ENCODE measurements at places on chromosomes 1 and 21. TPM values are rescaled to one million over a fixed set of nuclear protein-coding genes. Genes with fewer than 3 reads are reported as not detected.

- DNase-seq = no peak
Observed at GRCh38 chr21:22575165-22575584, 1577.0 kb downstream of the NCAM2 start.

- no peak for DNase-seq
Observed at GRCh38 chr1:220734571-220735326, 13.4 kb upstream of the MTARC2 start.

DNA sequence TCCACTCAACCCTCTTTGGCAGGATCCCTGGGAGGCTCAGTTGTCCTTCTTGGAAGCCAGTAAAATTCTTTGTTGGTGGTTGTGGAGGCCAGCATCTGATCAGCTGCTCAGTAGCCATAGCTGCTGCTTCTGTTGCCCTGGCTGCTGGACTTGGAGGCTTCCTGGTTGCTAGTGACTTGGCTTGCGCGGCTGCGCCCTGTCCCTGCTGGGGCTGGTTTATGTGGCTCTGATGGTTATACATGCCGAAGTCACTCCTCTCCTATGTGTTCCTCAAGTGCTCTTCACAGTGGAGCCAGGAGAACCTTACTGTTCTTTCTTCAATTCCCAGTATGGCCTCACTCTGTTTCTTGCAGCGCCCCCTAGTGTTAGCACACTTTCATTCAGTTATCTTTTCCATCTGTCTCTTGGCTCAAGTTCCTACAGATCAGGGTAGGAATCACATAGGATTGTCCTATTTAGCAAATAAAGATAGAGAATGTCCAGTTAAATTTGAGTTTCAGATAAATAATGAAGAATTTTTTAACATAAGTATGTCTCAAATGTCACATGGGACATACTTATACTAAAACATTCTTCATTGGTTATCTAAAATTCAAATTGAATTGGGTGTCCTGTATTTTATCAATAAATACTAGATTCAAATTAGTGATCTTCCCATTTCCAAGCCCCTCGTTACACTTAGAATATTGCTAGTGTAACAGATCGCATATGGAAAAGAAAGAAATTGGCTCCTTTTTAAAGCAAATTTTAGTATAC is 176.5 kb downstream of the TGFB2 start:
- no peak for DNase-seq

DNA sequence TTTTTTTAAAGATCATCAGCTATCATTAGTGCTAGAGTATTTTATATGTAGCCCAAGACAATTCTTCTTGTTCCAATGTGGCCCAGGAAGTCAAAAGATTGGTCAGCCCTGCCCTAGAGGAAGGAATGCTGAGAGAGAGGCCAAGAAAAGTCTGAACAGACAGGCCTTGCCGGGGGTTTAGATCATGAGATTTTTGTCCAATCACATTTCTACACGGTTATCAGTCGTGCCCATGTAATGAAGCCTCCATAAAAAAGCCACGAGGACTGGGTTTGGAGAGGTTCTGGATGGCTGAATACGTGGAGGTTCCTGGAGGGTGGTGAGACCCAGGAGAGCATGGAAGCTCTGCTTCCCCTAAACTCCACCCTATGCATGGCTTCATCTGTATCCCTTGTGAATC is 24.3 kb upstream of the ENO1 start:
- no peak for DNase-seq

GRCh38 chr1:3274972-3275371 is 179.5 kb upstream of the ARHGEF16 start:
- no peak for DNase-seq

DNA sequence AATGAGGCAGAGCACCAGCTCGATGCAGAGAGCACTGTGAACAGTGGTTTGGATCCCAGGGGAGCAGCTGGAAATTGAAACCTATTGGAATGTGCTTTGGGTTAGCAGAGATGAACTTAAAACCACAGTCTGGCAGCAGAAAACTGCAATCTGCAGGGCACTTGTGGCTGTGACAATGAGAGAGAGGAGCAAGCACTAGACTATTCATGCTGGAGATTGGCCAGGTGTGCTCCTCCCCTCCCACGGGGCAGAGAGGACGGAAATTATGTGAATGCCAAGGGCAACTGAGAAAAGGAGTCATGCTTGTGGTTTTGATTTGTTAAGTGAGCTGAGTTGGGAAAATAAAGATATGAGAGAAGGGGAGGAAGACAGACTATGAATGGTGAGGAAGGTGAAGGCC is 38.1 kb downstream of the HSD3B2 start:
- DNase-seq = no peak

DNA sequence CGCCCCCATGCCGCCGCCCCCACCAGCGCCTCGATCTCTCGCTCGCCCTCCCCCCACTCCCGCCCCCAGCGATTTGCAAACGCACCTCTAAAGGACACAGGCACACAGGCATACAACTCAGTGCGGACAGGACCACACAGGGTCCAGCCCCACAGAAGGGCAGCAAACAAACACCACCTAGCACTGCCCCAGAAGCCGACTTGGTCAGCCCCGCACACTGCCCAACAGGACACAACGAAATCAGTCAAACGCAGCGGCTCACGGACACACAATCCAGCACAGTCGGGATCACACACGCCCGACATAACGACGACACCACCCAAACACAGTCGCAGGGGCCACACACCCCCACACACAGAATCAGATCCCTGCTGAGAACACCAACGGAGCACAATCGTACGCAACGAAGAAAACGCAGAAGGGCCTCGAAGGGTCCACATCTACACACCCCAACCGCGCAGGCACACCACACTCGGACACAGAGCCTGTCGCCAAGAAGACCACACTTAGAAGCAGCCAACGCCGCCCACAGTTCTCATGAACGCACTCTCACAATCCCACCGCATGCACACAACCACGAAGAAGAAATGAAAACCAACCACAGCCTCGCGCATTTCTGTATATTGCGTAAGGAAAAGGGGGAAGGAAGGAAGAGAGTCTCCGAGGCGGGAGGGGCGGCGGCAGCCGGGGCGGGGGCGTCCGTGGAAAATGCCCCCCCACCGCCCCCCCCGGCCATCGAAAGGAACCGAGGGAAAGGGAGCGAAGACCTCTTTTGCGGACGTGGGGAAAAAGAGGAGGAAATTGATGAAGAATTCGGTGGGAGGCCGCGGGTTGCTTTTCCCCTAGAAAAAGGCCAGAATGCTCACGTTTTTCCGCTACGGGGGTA is 481 bp downstream of the TAL1 start:
- DNase-seq = peak; percentile 76

DNA sequence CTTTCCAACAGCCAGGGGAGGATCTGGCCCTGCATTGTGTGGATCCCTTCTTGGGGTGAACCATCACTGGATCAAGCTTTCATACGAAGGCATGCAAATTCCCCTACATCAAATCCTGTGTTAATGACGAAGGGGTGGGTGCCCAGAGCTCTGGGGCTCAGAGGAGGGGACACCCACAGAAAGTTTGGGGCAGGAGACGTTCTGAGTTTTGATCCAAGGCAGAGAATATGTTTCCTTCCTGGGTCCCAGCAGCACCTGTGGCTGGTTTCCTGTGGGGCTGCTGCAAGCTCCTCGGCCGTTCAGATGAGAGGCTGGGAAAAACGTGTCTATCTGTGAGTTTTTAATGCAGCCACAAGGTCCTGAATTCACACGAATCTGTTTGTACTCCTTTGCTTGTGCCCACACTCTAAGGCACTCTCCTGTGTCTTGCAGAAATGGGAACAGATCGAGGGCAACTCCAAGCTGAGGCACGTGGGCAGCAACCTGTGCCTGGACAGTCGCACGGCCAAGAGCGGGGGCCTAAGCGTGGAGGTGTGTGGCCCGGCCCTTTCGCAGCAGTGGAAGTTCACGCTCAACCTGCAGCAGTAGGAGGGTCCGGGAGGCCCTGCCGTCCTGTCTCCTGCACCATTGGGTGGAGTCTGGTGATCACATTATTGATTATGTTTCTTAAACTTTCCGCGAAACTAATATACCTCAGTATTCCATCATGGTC is 147.1 kb downstream of the PGBD5 start:
- DNase-seq = no peak

DNA sequence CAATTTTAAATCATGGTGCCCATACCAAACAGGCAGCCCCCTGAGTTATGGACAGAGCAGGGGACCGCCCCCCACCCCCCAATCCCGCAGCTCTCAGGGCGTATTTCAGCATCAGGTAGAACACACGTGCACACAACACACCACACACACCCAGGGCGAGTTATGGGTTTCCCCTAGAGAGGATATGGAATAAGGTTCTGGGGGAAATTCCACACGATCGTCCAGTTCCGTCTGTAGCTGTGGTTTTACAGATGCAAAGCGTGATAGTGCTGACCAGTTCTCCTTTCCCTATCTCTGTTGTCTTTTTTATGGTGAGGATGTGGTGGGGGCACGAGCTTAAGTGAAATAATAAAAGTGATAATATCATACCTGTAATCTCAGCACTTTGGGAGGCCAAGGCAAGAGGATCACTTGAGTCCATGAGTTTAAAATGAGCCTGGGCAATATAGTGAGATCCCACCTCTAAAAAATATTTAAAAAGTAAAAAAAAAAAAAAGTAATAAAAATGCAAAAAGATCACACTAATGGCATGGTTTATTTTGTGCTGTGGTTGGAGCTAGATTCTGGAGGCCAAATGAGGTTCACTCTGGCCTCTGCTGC is 25.1 kb downstream of the C2CD2 start:
- no peak for DNase-seq

DNA sequence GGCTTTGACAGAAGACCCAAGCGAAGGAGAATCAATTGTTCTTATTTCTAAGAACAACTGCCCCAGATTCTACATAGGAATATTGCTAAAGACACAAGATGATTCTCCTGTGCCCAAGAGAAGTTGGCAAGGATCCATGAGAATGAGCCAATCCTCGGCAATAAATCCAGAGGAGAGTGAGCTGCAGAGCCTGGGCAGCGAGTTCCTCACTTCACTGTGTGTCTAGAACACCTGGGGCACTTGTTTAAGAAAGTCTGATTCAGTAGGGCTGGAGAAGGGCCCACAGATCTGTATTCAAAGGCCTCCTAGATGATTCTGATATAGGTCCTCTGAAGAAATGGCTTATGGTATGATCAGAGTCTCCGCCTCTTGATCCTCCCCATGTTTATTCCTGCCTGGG is 31.8 kb downstream of the GADD45A start:
- DNase-seq = no peak

- no peak for DNase-seq
Observed at GRCh38 chr1:58588396-58588795, 11.3 kb upstream of the TACSTD2 start.

DNA sequence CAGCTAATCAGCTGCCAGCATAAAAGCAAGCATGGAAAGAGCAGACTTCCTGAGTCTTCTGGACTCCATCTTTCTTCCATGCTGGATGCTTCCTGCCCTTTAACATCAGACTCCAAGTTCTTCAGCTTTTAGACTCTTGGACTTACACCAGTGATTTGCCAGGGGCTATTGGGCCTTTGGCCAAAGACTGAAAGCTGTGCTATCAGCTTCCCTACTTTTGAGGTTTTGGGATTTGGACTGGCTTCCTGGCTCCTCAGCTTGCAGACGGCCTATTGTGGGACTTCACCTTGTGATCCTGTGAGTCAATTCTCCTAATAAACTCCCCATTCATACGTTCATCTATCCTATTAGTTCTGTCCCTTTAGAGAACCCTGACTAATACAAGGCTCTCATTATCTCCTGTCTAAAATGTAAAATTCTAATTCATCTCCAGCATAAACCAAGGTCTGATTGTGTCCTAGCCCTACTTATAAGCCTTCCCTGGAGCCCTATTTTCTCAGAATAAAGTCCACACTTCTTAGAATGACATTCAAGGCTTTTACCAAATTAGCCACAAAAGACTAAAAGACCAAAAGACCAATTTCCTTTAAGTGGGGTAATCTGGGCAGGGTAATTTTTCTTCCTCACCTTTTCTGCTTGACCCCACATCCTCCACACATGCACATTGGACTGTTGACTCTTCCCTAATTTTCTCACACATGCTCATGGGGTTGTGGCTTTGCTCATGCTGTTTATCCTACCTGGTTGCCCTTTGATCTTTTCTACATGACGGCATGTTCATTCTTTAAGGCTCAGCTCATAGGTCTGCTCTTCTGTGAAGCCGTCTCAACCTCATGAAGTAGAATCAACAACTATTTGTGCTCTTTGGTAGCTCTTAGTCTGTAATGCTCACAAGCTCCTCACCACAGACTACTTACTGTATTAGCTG is 18.1 kb upstream of the ENAH start:
- no peak for DNase-seq

- DNase-seq = no peak
Observed at GRCh38 chr1:111392460-111392945, 35.0 kb downstream of the OVGP1 start.

Gene GADD45A
- polyA plus RNA-seq = 36.3 TPM

Gene COL11A1
- 62.1 TPM for polyA plus RNA-seq
